Progenitor cell of endocrine pancreas (in vitro differentiated cells): ENCODE measurements at places on chromosomes 1 and 21.

DNA sequence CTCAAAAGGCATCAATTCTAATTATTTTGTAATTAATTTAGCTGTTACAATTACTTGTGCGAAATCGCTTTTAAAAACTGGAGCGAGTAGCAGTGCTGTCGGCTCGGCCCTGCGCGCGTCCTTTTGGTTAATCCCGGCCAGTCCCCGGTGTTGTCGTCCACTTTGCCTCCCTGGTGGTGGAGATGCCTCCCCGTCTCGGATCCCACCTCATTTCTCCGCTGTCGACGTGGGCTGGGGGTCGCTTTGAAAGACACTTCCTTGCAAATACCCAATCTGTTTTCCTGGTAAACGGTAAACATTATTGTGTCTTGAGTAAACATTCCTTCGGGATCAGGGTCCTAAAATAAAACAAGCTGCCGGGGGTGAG is 3.7 kb downstream of the FOXD3 start:
- H3K36me3 ChIP-seq: no peaks in the 10 kb centered on the region
- no peak overlapping the region for H3K27ac ChIP-seq
- H3K27me3 ChIP-seq: peaks cover 78% of the 10 kb centered on the region
- no peak for DNase-seq
- no peak overlapping the region for H3K4me3 ChIP-seq

DNA sequence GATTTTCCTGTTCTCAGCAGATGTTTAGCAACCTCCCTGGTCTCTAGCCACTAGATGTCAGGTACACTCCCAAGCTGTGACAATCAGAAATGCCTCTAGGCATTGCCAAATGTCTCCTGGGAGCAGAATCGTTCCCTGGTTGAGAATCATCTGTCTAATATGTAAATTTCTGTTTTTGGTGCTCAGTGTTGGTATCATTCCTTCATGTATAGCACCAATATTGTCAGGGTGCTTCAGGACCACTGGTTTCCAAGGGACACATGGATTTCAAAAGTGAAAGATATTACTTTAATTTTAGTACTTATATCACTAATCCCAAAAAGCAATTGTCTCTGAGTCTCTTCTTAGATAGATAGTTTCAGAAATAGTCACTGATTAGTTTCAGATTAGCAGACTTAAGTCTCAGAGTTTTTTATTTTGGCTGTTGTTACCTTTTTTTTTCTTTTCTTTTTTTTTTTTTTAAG is 160.1 kb downstream of the PTPRC start:
- H3K27me3 ChIP-seq: no peaks in the 10 kb centered on the region
- H3K4me1 ChIP-seq: no peaks in the 10 kb centered on the region
- peaks cover 2% of the 10 kb centered on the region for H3K36me3 ChIP-seq
- no peak overlapping the region for H3K27ac ChIP-seq
- no peak overlapping the region for H3K4me3 ChIP-seq

DNA sequence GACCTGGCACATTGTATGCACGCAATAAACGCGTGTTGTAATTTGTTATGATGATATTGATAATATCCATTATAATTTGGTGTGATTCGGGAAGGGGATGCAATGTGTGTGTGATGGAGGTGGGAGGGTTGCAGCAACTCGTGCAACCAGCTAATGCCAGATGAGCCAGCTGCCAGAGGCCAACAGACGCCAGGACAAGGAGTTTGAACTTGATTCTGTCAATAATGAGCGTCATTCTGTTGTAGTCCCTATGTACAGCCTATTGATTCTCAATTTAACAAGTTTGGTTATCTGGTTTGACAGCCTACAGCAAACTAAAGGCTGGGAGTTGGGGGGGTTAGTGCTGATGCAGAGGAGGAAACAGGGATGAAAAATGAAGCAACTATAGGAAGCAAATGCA is 35.5 kb downstream of the TIAM1 start:
- H3K4me1 ChIP-seq: peaks cover 29% of the 10 kb centered on the region
- peaks cover 1% of the 10 kb centered on the region for H3K36me3 ChIP-seq
- no peak for DNase-seq
- no peak overlapping the region for H3K4me3 ChIP-seq

GRCh38 chr1:4375812-4376211 is 278.6 kb upstream of the AJAP1 start:
- no peaks in the 10 kb centered on the region for H3K4me1 ChIP-seq
- DNase-seq: no peak
- H3K4me3 ChIP-seq: no peak overlapping the region
- H3K36me3 ChIP-seq: no peaks in the 10 kb centered on the region
- no peak overlapping the region for H3K27ac ChIP-seq

GRCh38 chr1:173669491-173669941 is at the start of gene ANKRD45:
Gene ANKRD45, minus strand, starts transcription at chr1:173669851. Its CDS starts 10,433 bp downstream, at chr1:173659418.
- DNase-seq: peak; percentile 39
- H3K4me3 ChIP-seq: peak within 1 kb of the TSS; percentile 76

DNA sequence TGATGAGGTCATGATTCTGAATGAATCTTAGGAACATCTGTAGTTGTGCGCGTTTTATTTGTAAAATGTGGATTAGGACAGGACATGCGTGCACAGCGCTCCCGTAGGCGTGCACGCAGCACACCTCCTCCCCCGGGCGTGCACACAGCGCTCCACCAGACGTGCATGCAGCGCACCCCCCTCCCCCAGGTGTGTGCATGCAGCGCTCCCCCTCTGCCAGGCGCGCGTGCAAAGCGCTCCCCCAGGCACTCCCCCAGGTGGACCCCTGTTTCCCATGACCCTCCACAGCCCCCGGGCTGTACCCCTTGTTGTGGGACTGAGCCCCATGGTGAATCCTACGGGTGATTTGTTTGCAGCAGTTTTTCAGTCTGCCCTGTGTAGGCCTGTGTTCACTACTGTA is 61.6 kb downstream of the S100B start:
- H3K4me1 ChIP-seq: no peaks in the 10 kb centered on the region
- no peaks in the 10 kb centered on the region for H3K27me3 ChIP-seq
- H3K36me3 ChIP-seq: peaks cover 12% of the 10 kb centered on the region
- H3K27ac ChIP-seq: no peak overlapping the region
- DNase-seq: no peak

DNA sequence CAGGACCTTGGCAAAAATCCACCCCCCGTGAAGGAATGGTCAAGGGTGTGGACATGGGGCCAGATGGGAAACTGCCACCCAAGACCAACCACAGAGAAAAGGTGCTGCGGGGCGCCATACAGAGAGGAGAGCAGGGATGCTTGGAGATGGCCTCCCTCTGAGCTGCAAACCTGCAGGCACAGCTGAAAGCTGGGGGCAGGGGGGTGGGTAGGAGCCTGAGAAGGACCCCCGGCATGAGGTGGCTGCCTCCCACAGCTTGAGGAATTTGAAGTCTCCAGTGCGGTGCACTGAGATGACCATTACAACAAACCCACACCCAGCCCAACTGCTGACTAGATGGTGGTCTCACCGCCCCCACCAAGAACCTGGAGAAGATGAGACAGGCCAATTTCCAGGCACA is 84.8 kb downstream of the WDR4 start:
- H3K36me3 ChIP-seq: no peaks in the 10 kb centered on the region
- no peak for DNase-seq
- no peak overlapping the region for H3K27ac ChIP-seq
- peaks cover 5% of the 10 kb centered on the region for H3K27me3 ChIP-seq

GRCh38 chr1:94872771-94873495 is 52.8 kb downstream of the SLC44A3 start:
- H3K4me1 ChIP-seq: no peaks in the 10 kb centered on the region
- H3K36me3 ChIP-seq: peaks cover 53% of the 10 kb centered on the region
- no peaks in the 10 kb centered on the region for H3K27me3 ChIP-seq
- no peak overlapping the region for H3K27ac ChIP-seq
- no peak overlapping the region for H3K4me3 ChIP-seq

DNA sequence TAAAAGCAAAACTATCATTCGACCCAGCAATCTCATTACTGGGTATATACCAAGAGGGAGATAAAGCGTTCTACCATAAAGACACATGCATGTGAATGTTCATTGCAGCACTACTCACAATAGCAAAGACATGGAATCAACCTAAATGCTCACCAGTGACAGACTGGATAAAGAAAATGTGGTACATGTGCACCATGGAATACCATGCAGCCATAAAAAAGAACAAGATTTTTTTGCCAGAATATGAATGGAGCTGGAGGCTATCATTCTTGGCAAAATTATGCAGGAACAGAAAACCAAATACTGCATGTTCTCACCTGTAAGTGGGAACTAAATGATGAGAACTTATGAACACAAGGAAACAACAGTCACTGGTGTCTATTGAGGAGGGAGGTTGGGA is 79.7 kb downstream of the SLC16A1 start:
- no peaks in the 10 kb centered on the region for H3K36me3 ChIP-seq
- no peak overlapping the region for H3K27ac ChIP-seq
- no peak for DNase-seq
- H3K4me3 ChIP-seq: no peak overlapping the region

DNA sequence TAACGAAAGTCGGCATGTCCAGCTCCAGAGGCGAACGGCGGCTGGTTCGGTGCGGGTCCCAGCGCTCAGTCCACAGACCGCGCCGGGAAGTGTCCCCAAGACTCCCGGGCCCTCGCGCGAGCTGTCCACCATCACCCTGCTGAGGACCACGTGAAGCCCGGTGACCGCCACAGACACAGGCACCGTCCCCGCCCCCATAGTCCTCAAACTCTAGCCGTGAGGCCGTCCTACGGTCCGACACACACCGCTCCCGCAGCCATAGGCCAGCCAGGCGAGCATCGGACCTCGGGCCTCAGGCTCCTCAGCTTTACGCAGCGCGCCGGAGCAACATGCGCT is 535 bp downstream of the SETD4 start:
- H3K27me3 ChIP-seq: peaks cover 3% of the 10 kb centered on the region
- peak overlapping the region; percentile 96 for H3K27ac ChIP-seq
- peak; percentile 37 for DNase-seq

- no peak overlapping the region for H3K27ac ChIP-seq
- H3K27me3 ChIP-seq: peaks cover 60% of the 10 kb centered on the region
- peaks cover 10% of the 10 kb centered on the region for H3K4me1 ChIP-seq
- H3K4me3 ChIP-seq: no peak overlapping the region
These were observed 51.9 kb downstream of the KLHDC7A start for GRCh38 chr1:18532390-18533170.

DNA sequence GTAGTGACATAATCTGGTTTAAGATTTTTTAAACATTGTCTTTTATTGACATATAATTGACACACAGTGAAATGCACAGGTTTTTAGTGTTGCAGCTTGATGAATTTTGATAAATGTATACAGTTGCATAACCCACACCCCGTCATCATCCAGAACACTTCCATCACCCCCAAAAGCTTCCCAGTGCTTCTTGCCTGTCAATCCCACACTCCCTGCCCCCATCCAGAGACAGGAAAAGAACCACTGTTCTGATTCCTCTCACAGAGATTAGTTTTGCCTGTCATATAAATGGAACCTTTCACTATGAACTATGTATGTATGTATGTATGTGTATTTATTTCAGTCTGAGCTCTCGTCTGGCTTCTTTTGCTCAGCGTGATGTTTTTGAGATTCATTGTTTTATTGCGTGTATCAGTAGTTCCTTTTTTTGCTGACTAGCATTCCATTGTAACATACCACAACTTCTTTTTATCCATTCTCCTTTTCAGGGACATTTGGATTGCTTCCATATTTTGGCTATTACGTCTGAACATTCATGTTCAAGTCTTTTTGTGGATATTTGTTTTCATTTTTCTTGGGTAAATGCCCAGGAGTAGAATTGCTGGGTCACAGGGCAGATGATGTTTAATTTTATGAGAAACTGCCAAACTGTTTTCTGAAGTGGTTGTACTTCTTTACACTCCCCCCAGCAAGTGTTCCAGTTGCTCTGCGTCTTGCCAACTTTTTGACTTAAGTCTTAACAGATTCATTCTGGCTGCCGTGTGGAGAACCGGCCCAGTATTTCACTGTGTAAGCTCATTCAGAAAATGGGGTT is 8.7 kb downstream of the UBIAD1 start:
- peaks cover 3% of the 10 kb centered on the region for H3K4me1 ChIP-seq
- H3K27me3 ChIP-seq: no peaks in the 10 kb centered on the region
- H3K36me3 ChIP-seq: peaks cover 5% of the 10 kb centered on the region

DNA sequence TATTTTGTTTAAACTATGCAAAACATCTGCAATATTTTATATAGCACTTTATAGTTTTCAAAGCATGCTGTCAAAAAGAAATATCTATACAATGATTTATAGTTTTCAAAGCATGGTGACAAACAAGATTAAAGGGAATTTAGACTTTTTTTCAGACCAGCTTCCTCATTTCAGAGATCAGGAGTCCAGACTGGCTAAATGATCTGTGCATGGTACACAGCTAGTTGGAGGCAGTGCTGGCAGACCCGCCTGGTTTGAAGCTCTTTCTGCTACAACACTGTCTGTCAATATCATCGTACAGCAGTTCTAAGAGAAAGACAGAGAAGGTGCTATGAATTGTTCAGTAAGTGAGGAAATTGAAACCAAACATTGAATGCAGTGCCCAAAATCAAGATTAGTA is 479.0 kb downstream of the PTBP2 start:
- no peak overlapping the region for H3K27ac ChIP-seq
- DNase-seq: no peak
- H3K4me1 ChIP-seq: peaks cover 40% of the 10 kb centered on the region
- no peak overlapping the region for H3K4me3 ChIP-seq
- H3K36me3 ChIP-seq: peaks cover 2% of the 10 kb centered on the region
- H3K27me3 ChIP-seq: peaks cover 3% of the 10 kb centered on the region

DNA sequence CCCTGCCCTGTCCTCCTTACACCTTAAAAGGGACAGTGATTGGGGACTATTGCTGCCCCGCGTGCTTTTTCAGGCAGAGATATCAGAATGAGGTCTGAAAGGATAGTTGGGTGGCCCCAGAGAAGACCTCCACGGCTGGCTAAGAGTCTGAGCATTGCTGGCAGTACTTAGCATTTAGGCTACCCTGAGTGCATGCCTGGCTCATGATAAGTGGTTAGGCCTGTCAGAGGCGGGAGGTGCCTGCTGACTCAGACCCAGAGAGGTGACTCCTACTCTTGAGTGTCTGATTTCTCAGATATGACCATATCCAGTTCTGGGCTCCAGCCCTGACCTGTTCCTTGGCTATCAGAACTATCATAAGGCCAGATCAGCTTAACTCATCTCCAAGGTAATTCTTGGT is 213.7 kb downstream of the PBX1 start:
- H3K36me3 ChIP-seq: peaks cover 12% of the 10 kb centered on the region
- no peak for DNase-seq
- peak overlapping the region; percentile 83 for H3K27ac ChIP-seq
- H3K4me3 ChIP-seq: no peak overlapping the region
- H3K27me3 ChIP-seq: no peaks in the 10 kb centered on the region

- DNase-seq: no peak
- H3K4me3 ChIP-seq: no peak overlapping the region
- H3K4me1 ChIP-seq: peaks cover 50% of the 10 kb centered on the region
- peak overlapping the region; percentile 65 for H3K27ac ChIP-seq
- H3K36me3 ChIP-seq: no peaks in the 10 kb centered on the region
These were observed 9.9 kb upstream of the F3 start for GRCh38 chr1:94551449-94551848.

- no peak for DNase-seq
- H3K36me3 ChIP-seq: no peaks in the 10 kb centered on the region
- peaks cover 33% of the 10 kb centered on the region for H3K27me3 ChIP-seq
- H3K27ac ChIP-seq: no peak overlapping the region
- H3K4me3 ChIP-seq: peak overlapping the region; percentile 51
These were observed 1.6 kb downstream of the RAP1GAP start for GRCh38 chr1:21667348-21668231.

GRCh38 chr1:23222331-23222730 is 5.0 kb upstream of the HTR1D start:
- H3K4me1 ChIP-seq: peaks cover 7% of the 10 kb centered on the region
- H3K36me3 ChIP-seq: no peaks in the 10 kb centered on the region
- H3K27me3 ChIP-seq: peaks cover 7% of the 10 kb centered on the region
- DNase-seq: no peak

- DNase-seq: no peak
- peaks cover 18% of the 10 kb centered on the region for H3K36me3 ChIP-seq
- no peaks in the 10 kb centered on the region for H3K4me1 ChIP-seq
- no peaks in the 10 kb centered on the region for H3K27me3 ChIP-seq
- H3K27ac ChIP-seq: peak overlapping the region; percentile 84
These were observed 18.2 kb downstream of the TSNAX start for GRCh38 chr1:231546693-231547092.
